ENCODE measurements at places on chromosomes 4 and X.

- DNase-seq: no peak
Measured at GRCh38 chrX:109638158-109638557, 13.2 kb upstream of the KCNE5 start.

- peak; percentile 7 for DNase-seq
Measured at GRCh38 chr4:151674804-151675391, 85.9 kb downstream of the GATB start.

- DNase-seq: no peak
Measured at GRCh38 chr4:126679303-126679702, 953.5 kb upstream of the INTU start.

- DNase-seq: peak; percentile 50
Measured at GRCh38 chrX:30957753-30958152, 68.7 kb upstream of the TAB3 start.

- DNase-seq: no peak
Measured at GRCh38 chr4:15116509-15117079, 114.3 kb downstream of the CPEB2 start.

- no peak for DNase-seq
Measured at GRCh38 chr4:10366628-10367027, 90.6 kb downstream of the ZNF518B start.

- DNase-seq: no peak
Measured at GRCh38 chr4:3781193-3781886, 15.2 kb downstream of the ADRA2C start.

DNA sequence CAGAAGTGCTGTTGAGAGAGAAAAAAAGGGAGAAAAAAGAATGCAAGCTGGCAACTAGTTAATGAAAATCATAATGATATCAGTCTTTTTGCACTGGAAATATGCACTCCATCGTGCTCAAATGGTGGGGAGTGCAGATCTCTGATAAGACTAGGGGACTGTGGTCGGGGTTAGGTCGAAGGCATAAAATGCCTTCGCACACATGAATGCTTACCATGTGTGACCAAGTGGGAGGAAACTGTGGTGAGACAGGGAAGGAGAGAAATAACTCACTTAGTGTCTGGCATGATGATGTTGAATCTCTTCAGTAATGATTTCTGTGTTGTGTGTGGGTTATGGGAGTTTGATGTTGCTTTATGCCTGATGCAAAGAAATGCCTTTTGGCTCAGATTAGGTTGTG lies 358.9 kb downstream of the FBXO8 start:
- DNase-seq: peak; percentile 19

DNA sequence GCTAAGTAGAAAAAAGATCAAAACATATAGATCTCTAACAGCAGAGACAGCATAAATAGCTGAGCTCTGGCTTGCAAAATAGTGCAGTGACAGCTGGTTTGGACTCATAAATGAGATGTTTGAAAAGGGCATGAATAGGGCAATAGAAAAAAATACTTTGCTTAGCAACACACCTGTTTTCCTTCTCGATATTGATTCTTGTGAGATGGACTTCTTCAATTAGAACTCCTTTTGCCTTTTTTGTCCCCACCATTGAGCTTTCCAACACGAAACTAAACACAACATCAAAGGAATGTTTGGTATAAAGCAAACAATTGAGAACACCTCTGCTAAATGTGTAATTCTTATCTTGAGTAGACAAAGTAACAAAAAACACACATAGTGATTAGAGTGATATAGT lies 726.3 kb downstream of the RAPGEF2 start:
- no peak for DNase-seq

DNA sequence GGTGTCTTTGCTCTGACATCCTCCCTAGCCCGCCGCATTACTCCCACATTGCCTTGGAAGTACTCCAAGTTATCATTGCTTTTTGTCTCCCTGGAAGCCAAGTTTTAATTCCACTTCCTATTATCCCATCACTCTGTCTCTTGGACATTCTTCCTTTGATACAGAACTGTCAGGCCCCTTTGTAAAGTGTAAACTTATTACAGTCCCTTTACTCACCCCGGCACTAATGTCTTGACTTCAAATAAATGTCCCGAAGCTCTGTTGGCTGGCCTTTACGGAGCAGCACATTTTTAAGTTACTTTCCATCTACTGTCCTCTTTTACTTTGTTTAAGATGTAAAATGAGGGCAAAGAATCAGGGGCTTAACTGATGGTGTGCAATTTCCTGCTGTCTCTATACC lies 223.5 kb upstream of the IGFBP7 start:
- DNase-seq: no peak

DNA sequence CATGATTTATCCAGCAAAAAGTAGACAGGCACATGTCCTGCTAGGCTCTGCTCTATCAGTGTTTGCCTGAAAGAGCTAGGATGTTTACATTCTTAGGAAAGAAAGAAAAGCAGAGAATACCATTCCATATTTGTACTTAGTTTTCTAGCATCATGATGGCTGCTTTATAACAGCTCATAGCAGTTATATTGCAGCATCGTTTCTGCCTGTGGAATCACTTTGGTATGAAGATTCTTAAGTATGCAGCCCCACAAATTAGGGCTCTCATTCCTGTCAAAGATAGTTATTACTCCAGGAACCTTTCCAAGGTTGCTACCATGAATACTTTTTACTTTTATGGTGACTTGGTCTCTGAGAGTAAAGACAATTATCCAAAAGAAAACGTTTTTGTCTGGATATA lies 119.0 kb upstream of the MYOZ2 start:
- DNase-seq: peak; percentile 36

GRCh38 chr4:12576409-12576808 lies 907.7 kb downstream of the RAB28 start:
- DNase-seq: no peak

DNA sequence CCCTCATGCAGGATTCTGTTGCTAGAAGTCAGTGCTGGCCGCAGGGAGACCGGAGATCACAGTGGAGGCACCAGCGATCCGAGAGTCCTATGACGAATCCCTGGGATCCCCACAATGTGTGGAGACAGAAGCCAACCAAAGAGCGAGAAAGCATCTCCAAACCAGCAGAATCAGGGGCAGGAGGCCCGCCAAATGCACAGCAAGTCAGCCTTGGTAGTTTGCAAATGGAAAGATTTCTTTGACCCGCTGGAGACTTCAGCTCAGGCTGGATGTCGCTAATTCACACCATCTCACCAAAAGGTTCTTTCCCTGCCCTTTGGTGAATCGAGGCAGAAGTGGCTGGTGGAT lies 505 bp upstream of the PKD2 start:
- DNase-seq: peak; percentile 25

GRCh38 chr4:88599714-88600113 lies 7.4 kb downstream of the HERC3 start:
- DNase-seq: no peak

DNA sequence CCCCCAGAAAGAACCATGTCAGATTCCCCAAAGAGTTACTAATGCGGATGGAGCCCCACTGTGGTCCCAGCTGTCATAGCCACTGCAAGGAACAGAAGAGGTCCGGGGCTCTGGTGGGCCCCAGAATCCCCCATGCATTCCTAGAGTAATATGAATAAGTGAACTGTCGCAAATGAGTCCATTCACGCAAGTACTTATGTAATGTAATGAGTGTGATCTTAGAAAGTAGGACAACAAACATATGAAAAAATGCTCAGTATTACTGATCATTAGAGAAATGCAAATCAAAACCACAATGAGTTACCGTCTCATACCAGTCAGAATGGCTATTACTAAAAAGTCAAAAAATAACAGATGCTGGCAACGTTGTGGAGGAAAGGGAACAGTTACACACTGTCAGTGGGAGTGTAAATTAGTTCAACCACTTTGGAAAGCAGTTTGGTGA lies 141.5 kb upstream of the RBPJ start:
- DNase-seq: no peak

DNA sequence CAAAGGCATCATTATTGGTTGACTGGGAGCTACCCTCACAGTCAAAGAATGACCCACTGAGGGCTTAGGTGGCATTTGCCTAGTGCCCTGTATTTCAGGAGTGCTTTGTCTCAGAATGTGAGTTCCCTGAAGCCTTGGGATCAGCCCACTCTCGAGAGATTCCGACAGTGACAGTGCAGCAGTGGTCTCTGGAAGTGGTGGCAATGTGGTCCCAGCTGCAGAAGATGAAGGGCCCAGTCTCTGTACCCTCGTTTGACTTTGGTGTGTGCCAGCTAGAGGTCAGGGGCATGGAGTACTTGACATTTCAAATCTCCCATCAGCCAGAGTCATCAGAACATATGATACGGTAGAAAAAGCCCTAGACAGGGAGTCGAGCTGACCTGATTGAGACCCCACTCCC lies 153.7 kb downstream of the EFNB1 start:
- no peak for DNase-seq

DNA sequence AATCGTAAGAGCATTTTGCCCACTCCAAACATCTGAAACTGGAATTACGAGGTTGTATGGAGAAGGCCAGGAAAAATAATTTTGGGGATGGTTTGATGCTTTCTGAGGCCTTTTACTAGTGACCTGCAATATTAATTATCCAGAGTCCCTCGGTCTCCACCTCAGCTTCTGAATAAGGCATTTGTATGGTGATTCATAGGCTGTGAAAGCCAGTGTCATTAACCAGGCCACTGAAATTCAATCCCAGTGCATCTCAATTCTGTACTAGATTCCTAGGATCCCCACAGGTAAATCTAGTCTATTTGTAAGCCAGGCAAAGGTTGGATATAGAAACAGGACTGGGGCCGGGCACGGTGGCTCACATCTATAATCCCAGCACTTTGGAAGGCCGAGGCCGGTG lies 135.4 kb upstream of the RBPJ start:
- no peak for DNase-seq

- peak; percentile 5 for DNase-seq
Measured at GRCh38 chr4:102390438-102390837, 45.2 kb upstream of the SLC39A8 start.

GRCh38 chr4:106034751-106035150 lies 139.5 kb downstream of the NPNT start:
- DNase-seq: no peak

DNA sequence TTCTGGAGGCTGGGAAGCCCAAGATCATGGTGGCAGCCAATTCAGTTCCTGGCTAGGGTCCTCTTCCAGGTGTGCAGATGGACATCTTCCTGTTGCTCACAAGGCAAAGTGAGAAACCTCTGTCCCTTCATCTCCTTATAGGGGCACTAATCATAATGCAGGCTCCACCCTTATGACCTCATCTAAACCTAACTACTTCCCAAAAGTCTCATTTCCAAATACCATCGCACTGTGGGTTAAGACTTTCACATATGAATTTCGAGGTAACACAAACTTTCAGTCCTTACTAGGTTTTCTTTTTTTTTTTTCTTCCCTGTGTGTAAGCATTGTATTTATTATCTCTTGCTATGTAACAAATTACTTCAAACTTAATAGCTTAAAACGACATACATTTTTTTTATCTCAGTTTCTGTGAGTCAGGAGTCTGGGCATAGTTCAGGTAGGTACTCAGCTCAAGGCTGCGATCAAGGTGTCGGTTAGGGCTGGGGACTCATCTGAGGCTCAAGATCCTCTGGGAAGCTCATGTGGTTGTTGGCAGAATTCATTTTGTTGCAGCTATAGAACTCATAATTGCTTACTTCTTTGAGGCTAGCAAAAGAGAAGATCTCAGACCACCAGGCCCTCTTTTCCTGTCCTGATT lies 204.7 kb upstream of the STK26 start:
- no peak for DNase-seq

DNA sequence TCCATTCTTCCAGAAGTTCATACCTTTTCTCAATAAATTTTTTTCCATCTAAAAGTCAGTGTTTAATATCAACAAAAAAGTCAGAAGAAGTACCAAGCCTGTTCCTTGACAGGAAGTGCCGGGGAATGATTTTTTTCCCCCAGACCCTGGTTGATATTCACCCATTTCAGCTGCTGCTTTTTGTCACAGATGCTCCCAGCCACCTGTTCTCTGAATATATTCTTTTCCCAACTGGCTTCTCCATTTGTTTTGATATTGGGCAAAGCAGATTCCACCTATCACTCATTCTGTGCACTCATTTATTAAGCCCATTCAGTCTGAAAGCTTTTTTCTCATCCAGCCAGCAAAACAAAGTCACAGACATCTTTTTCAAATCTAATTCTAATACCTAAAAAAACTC lies 139.9 kb downstream of the FRMPD4 start:
- DNase-seq: no peak

- peak; percentile 72 for DNase-seq
Measured at GRCh38 chr4:75995727-75996126, 5.0 kb upstream of the SDAD1 start.

DNA sequence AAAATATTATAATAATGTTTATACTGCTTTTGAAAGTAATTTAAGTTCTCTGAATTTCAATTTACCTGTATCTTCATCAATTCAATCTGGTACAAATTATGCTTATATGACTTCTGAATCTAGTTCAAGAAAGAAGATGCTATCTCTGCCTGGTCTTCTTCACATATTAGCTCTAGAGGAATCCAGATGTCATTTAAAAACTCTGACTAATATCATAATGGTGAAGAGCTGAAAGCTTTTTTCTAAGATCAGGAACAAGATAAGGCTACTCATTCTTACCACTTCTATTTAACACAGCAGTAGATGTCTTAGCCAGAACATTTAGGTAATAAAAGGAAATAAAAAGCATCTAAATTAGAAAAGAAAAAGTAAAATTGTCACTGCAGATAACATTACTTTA lies 636.1 kb downstream of the ARAP2 start:
- no peak for DNase-seq

GRCh38 chr4:123453061-123453680 lies 56.6 kb downstream of the SPRY1 start:
- peak; percentile 5 for DNase-seq

- no peak for DNase-seq
Measured at GRCh38 chr4:76035141-76035540, 729 bp downstream of the CXCL11 start.

DNA sequence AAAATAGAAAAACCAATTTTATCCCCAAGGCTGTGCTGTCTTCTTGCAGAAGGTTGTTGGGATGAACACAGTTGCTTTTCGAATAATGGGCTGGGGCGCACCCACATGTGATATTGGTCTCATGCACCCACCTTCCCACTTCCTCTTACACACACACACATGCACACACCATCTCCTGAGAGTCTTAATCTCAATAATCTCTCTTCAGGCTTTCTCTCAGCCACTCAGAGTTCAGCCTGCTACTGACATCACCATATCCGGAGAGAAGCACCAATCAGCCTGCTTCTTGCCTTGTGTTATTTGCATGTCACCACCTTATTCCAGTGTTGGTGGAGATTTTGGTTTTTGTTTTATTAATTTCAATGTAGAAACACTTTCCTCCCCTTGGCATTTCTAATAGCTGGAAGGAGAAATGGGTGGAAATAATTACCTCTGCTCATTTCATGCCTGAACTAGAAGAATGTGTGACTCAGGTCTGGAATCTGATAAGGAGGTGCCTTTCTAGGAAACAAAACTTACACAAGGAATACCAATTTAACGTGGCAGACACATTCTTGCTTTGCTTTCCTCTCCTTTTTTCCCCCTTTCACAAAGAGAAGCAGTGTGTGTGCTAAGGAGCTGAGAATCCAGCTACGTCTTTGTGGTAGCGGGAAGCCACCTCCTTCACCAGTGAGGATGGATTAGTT lies 400.2 kb downstream of the MID1IP1 start:
- DNase-seq: peak; percentile 0

- DNase-seq: peak; percentile 94
Measured at GRCh38 chrX:48631376-48632090, 34.2 kb downstream of the WDR13 start.
